ENCODE measurements at places on chromosomes 6 and 20. TPM values are rescaled to one million over a fixed set of nuclear protein-coding genes. Genes with fewer than 3 reads are reported as not detected.

Gene PHACTR1
- 14.1 TPM for total RNA-seq

Gene CDSN
- total RNA-seq = not detected

Gene RSPH9
- 0.68 TPM for total RNA-seq

GRCh38 chr6:40666530-40666929, 79.4 kb upstream of the LRFN2 start:
- no peak for DNase-seq

Gene GLP1R
- total RNA-seq = 0.36 TPM

GRCh38 chr6:26122402-26122792, 35.2 kb downstream of the HFE start:
- no peak for DNase-seq

DNA sequence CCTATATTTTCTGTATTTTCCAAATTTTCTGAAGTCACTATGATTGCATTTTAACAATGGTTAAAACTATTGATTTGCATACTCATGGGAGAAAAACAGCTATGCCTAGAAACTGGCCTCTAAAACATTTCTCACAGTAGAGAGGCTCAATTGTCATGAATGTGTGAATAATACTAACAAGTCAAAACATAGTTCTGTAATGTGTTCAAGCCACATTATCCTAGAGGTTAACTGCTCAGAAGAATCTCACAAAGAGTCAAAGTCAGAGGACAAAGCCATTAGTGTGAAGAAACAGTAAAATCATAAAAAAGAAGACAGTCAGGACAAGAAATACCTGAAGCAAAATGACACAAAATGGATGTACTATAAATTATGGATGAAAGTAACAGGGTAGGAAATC, 12.5 kb upstream of the ALDH8A1 start:
- DNase-seq = no peak

DNA sequence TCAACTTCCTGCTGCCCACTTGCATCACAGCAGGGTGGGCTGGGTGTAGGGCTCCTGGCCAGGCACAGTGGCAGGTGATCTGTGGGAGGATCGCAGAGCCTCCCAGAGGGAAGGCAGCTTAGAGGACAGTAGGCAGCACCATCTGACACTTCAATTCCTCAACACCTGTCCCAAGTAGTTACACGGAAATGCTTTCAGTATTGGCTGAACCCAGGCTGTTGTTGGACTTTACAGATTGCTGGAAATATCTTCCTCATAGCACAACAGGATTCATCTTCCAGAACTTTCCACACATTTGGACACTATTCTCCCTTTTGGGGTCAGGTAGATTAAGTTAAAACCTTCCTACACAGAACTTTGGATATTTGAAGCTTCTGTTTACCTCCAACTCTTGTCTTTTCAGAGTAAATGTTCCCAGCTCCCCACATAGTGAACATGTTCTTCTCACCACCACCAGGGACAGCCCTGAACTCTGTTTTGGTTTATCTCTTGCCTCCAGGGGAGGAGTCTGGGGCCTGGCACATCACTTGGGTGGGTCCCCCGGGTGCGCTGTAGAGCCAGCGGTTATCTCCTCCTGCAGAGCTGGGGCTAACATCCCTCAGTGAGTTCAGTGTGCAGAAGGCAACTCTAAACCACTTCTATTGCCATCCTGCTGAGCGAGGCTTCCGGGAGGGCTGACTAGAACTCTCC, 3.5 kb upstream of the SLC22A2 start:
- DNase-seq = no peak

GRCh38 chr6:122669418-122669817, 59.2 kb downstream of the PKIB start:
- no peak for DNase-seq

Gene SIGLEC1
- total RNA-seq = 9.5 TPM

Gene FLRT3
- total RNA-seq = 77.7 TPM

GRCh38 chr6:13012977-13013680, 296.6 kb downstream of the PHACTR1 start:
- no peak for DNase-seq

DNA sequence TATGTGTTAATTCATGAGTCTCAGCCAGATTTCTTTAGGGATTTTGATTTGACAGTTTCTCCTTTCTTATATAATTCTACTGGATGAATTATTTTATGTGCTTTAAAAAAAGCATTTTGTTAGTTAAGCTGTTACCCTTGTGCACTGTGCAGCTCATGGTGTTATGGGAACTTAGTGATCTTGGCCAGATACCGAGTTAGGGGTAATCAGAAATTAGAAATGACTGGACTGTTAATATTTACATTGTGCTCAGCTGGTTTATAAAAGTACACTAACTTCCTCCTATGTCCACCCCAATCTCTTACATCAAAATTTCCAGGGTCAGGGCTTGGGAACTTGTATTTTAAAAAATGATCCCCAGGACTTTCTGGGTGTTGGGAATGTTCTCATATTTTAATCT, 260.0 kb downstream of the ZFAND3 start:
- DNase-seq = no peak

DNA sequence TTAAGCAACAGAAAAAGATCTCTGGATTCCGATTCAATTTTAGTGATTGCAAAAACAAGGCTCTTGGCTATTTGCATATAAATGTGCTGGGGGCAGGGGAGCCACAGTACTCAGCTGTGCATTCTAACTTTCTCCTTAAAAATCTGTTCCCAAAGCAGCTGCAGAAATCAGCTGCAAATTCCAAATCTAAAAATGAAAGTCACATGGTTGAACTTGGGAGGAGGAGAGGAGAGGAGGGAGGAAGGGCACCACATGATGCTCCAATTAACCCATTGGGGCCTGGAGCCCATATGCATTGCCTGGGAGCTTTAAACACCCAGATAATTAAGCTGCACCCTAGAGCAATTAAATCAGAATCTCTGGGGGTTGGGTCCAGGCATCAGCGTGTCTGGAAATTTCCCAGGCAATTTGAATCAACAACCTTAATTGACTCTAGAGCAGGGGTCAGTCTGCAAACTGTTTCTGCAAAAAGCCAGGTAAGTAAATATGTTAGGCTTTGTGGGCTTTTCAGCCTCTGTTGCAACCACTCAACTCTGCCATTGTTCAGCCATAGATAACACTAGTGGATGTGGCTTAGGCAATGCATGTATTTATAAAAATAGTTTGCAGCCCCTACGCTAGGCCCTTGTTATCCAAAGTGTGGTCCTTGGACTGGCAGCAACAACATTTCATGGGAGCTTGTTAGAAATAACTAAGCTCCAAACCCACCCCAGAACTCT, 508.1 kb downstream of the KIF16B start:
- no peak for DNase-seq

DNA sequence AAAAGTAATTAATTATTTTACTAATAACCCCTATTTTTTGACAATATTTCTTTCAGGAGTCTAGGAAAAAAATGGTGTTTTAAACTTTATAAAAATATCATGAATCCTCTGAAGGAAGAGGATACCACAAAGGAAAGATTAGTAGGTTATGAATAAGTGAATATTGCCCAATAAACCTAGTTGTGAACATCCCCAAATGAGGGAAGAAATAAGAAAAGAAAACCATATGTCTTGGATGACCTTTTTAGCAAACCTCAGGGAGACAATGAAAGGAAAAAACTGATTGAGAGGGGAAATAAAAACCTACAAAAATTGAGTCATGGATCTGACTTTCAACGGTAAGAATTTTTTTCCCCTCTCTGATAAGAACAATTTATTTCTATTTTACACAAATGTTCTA, 34.4 kb downstream of the TENT5A start:
- no peak for DNase-seq

GRCh38 chr6:45727819-45728449, 287.7 kb downstream of the CLIC5 start:
- no peak for DNase-seq

Gene SLC17A9
- total RNA-seq = 10.1 TPM

Gene KCNQ2
- not detected for total RNA-seq

DNA sequence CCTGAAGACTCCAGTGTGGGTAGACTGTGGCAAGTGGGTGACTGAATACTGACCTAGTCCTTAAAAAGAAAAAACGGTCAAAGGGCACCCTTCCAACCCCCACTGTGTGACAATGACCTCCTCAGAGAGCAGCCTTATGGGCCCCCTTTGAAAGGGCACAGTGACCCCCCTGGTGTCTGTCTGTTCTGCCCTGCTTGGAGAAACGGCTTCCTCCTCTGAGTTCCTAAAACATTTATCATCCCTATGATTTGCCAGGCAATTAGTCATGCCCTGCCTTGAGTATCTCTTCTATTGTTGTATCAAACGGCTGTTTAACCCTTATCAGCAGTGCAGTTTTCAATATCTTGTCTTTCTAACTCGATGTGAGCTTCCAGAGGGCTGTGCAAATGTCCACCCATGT, 21.0 kb upstream of the STX16 start:
- no peak for DNase-seq

DNA sequence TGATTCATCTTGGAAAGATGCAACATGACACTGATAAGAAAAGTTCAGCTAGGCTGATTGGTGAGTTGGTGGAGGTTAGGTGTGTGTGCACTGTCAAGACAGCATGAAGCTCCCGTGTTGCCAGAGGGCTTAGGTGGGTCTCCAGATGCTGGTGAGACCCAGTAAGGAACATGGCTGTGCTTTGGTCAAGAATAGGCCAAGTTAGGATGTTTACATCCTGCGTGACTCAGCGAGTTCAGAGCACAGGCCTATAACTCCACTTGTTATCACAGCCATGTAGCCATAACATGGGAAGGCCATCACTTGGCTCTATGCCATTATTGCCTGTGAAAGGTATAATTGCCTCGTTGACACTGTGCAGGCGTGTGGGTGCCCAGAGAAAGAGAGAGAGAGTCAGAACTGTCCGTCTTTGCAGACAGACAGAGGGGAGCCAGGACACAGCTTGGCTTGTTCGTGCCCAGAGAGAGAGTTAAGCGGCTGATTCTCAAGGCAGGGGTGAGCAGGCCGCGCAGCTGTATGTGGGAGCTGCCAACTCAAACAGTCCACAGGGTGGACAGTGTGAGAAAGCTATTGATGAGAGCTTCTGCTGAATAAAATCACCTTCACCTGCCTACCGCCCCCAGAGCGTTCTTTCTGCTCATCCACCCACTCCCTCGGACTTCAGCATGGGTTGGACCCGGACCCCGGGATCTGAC, 43.5 kb downstream of the OR2B6 start:
- no peak for DNase-seq

Gene GHRH
- not detected for total RNA-seq
